Brain (organoid and tissue), 16 donors: ENCODE measurements at places on chromosomes 5 and 9. TPM values are rescaled to one million over a fixed set of nuclear protein-coding genes. Genes with fewer than 3 reads are reported as not detected.

- no peak for DNase-seq
Measured at GRCh38 chr5:35160486-35161116, 69.7 kb downstream of the PRLR start.

DNA sequence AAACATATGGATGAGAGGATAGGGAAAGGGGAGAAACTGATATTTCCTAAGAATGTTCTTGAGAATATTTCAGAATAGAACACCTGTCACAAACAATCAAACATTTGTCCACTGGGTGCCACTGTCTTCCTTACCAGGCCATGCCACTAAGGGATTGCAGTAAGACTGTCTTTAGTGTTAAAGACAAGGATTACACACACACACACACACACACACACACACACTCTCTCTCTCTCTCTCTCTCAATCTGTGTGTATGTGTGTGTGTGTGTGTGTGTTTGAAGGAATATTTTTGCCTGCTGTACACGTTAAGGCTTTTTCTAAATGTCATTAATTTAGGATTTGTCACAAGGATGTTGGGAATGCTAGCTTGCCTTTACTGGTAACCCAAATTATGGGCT is 54.4 kb downstream of the CCDC192 start:
- peak; percentile 66 for DNase-seq

GRCh38 chr5:41277476-41278245 is 64.3 kb upstream of the C6 start:
- no peak for DNase-seq

DNA sequence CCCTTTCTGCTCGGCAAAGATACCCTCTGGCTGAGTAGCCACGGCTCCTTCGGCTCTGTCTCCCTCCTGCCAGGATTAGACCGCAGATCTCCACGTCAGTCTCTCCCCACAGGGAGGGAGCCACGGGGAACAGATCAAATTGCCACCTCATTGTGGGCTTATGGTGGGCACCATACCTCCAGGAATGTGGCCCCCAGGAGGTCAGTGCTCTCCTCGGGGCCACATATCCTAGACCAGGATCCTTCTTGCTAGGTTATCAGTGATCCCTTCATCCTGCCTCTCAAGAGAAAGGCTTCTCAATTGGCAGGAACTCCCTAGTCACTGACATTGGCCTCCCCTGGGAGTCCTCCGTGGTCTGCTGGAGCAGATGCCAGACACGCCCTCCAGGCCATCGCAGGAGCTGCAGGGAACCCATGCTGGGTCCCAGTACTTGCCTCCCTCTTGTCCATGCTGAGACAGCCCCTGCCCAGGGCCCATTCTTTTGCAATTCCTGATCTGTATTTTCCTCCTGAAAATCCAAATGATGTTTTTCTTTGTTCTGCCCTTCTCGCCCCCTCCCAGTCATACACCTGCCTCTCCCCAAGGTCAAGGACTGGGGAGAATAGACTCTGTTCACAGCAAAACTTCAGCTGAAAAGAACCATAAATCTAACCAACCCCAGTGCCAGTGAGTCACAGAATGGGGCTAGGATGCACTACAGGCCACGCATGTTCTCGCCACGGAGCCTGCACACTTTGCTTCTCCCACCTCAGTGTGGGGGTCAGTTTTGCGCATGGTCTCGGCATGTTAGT is 31.6 kb upstream of the ENHO start:
- DNase-seq = no peak

DNA sequence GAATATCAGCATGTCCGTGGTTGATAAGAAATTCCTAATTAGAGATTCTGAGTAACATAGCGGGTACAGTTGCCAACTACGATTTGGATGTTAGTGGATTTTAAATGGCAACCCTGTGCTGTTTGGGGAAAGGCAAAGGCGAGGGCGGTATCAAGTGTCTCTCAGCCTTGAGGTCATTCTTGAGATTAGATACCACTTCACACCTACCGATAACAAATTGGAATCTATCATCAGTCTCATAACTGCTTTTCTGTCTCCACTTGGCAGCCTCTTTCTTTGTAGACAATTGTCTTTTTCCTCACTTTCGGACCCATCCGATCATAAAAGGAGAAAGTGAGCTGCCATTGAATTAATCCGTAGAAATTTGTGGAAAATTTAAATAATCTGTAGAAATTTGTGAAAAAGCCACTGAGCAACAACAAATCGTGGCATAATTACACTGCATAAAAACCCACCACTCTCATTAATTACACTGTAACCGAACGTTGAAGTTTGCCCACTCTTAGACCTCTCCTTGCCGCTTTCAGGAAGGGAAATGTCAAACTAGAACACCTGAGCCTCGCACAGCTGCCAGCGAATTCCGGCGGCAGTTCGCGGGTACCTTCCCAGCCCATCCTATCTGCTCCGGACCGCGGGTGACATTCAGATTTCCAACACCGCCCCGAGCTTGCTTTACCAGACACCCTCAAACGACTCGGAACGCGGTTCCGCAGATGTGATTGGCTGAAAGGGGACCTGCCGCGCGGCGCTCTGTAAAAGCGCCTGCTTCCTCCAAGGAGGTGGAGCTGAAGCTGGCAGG is 849 bp upstream of the RGMB start:
- peak; percentile 24 for DNase-seq

DNA sequence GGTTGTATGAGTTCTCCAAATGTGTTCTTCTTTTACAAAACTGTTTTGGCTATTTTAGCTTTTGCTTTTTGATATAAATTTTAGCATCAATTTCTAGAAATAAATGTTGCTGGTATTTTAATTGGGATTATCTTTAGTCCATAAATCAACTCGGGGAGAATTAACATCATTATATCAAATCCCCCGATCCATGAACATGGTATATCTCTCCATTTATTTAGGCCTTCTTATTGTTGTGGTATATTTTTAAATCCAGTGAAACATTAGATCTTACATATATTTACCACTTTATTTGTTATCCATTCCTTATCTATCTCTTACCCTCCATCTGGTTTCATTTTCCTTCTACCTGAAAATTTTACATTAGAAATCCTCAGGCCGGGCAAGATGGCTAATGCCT is 7.3 kb upstream of the CDKN2AIPNL start:
- no peak for DNase-seq

Gene PHF24
- 14.7 TPM for polyA plus RNA-seq

Gene SRP19
- polyA plus RNA-seq = 41.3 TPM

Gene LPAR1
- 53.3 TPM for polyA plus RNA-seq

Gene EIF4EBP3
- polyA plus RNA-seq = 14.9 TPM
